ENCODE measurements at places on chromosomes 2 and 18.

DNA sequence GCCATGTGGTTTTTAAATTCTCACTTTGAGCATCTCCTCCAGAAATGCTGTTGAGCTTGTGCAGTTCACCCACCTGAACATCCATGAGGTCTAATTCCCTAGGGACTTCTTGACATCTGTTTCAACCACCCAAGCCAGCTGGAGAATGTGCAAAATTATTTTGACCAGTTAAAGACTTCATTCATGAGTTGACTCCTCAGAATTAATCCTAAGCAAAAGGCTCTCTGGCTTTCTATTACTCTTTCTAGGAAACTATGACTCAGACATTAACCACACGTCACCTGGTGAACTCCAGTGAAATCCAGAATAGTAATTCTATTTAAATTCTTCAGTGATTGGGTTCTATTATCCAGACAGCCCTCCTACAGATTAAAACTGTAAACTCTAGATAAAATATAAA, 247.5 kb downstream of the NBAS start:
- no peak for DNase-seq

DNA sequence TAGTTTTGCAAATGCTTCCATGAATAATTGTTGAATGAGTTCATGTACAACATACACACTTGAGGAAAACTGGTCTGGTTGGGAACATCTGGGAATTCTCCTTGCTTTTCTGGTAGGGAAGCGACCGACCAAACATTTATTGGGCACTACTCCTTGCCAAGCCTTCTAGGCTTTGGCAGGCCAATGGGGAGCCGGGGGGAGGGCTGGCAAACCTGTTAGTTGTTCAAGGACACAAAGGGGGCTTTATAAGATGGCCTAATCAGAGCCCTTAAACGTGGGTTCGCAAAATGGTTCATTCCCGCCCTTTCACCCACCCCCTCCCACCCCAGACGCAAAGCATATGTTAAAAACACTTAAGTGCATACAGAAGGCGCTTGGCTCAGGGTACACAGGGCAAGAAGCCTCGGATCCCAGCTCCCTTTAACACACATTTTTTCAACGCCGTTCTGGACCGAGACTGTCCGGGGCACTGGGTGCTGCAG, 844 bp upstream of the VSNL1 start:
- DNase-seq: no peak

- no peak for DNase-seq
Measured at GRCh38 chr2:128505575-128506526, 187.2 kb upstream of the HS6ST1 start.

DNA sequence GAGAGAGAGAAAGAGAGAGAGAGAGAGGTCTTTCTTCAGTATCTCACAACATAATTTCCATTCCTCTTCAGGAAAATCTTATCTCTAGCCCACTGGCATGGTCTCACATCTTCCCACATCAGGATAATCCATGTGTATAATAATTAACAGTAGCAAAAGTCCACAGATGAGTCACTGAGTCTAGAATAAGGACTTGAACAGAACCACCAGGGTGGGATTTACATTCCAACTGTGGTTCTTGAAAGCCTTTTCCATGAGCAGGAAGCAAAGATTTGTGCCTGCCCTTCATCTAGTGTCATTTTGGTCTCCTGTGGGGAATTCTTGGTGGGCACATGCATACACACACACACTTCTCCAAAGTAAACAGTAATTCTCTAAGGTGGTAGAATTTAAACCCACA, 107.1 kb upstream of the TCF4 start:
- DNase-seq: no peak

- DNase-seq: no peak
Measured at GRCh38 chr2:128469203-128469602, 150.5 kb upstream of the HS6ST1 start.

DNA sequence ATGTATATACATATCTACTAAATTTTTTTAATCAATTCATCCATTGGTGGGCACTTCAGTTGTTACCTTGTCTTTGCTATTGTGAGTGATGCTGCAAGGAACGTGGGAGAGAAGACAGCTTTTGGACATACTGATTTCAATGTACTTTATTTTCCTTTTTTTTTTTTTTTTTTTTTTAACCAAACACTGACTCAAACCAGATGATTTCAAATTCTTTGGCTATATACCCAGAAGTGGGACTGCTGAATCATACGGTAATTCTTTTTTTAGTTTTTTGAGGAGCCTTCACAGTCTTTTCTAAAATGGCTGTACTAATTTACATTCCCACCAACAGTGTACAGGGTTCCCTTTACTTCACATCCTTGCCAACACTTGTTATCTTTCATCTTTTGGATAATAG, 204.7 kb downstream of the INSIG2 start:
- DNase-seq: no peak

DNA sequence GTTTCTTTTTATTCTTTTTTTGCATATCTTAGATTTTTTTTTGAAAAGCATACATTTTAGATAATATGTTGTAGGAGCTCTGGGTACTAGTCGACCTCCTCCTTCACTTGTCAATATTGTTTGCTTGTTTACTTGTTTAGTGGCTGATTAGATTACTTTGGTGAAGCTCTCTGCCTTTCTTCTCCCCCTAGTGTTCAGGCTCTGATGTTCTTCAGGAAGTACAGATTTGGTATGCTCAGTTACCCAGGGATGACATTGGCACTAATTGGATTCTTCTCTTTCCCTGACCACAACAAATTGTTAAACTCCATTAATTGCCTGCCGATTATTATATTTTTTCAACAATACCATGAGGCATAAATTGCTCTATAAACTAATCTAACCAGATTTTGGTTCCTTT, 491.2 kb downstream of the SUCLG1 start:
- no peak for DNase-seq

GRCh38 chr2:20524412-20525040, 77.7 kb downstream of the RHOB start:
- no peak for DNase-seq

GRCh38 chr2:191748528-191749180, 70.7 kb downstream of the NABP1 start:
- no peak for DNase-seq

GRCh38 chr2:109694190-109694589, 80.0 kb downstream of the SOWAHC start:
- DNase-seq: no peak

GRCh38 chr2:50607721-50608120, 424.2 kb downstream of the NRXN1 start:
- no peak for DNase-seq

GRCh38 chr2:170022692-170023091, 155.3 kb upstream of the MYO3B start:
- DNase-seq: no peak

DNA sequence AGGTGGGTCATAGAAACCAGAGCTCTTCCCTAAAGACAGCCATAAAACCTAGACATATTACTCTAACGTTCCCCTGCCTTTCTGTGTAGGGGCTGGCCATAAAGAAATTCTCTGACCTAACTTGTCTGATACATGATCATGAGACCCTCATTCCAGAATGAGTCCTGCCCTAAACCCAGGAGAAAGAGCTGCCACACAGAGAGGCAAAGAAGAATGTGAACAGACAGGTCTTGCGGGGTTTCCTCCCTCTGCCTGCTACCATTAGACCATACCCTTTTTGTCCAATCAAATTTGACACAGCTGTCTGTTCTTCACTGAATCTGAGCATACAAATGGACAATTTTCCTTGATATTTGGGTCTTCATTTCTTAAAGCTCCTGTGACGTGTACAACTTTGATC, 198.8 kb upstream of the LHCGR start:
- DNase-seq: no peak

DNA sequence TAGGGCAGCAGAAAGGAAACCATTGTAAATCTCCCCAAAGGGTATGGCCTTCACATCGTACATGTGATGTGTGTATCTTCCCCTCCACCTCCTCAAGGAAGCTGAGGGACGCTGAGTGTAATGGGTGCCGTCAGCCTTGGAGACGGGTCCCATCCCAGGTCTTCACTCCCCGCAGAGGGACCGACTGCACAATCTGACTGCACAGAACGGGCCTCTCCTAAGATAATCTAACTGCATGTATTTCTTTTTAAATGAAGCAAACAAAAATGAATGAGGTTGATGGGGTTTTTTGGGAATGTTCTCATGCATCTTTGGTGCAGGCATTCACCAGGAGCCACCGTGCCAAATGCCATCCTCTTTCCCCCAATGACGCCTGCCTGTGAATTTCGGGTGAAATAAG, 94.1 kb upstream of the PXDN start:
- no peak for DNase-seq

GRCh38 chr2:147696426-147696825, 148.4 kb upstream of the ACVR2A start:
- DNase-seq: no peak

- DNase-seq: no peak
Measured at GRCh38 chr18:70870292-70870691, 581.4 kb downstream of the SOCS6 start.

GRCh38 chr2:23803264-23803964, 123.5 kb downstream of the ATAD2B start:
- DNase-seq: no peak

DNA sequence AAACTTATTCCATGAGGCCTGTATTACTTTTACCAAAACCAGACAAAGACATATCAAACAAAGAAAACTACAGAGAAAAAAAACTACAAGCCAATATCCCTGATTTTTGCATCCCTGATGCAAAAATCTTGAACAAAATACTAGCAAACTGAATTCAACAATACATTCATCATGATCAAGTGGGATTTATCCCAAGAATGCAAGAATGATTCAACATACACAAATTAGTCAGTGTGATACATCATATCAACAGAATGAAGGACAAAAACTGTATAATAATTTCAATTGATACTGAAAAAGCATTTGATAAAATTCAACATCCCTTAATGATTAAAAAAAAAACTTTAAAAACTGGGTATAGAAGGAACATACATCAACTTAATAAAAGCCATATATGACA, 106.8 kb downstream of the SLC39A10 start:
- no peak for DNase-seq
